Cerebellar nuclear complex (tissue), 1 donor: ENCODE measurements at places on chromosomes 13 and 19.

- DNase-seq: no peak
These were observed 5.4 kb upstream of the TMPRSS9 start for GRCh38 chr19:2354670-2355069.

DNA sequence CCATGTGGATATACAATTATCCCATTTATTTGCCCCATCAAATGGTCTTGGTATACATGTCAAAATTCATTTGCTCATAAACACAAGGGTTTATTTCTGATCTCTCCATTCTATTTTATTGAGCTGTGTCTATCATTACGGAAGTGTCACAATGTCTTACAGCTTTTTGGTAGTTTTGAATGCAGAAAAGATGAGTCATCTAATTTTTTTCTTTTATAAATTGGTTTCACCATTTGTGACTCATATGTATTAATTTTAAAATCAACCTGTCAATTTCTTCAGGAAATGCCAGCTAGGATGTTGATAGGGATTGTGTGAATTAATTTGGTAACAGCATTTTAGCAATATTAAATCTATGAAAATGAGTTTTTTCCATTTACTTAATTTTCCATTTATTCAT lies 2549.4 kb downstream of the PCDH9 start:
- DNase-seq: no peak

DNA sequence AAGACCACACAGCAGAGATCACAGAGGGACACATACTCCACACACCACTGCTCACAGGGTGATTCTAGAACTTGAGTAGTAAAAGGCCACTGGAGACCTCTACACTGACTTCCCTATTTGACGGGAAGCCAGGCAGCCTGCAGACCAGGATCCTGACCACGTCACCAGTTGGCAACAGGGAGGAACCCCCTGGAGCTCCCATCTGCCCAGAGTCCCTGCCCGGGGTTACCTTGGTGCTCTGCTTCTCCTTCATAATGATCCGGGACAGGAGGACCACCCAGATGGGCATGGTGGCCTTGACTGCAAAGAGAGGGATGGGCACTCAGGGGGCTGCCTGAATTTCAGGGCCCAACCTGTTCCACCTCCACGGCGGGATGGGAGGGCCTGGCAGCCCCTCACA lies 932 bp downstream of the SLC35E1 start:
- DNase-seq: no peak

- DNase-seq: no peak
These were observed 387.5 kb downstream of the COG6 start for GRCh38 chr13:40042991-40043390.

DNA sequence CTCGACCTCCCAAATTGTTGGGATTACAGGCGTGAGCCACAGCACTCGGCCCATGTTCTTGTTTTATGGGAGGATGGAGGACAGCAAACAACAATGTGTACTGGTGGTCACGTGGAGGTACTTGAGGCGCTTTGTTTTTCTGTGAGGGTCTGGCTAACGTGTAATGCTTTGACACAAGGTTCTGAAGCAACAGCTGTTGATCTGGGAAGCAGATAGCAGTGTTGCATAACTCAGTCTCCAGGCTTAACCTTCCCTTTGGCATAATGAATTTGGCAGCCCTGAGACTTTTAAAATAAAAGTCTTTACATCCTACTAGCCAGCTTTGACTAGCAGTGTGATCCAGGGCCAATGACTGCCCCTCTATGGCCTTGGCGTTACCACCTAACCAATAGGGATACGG lies 6.9 kb upstream of the ZNF580 start:
- no peak for DNase-seq

DNA sequence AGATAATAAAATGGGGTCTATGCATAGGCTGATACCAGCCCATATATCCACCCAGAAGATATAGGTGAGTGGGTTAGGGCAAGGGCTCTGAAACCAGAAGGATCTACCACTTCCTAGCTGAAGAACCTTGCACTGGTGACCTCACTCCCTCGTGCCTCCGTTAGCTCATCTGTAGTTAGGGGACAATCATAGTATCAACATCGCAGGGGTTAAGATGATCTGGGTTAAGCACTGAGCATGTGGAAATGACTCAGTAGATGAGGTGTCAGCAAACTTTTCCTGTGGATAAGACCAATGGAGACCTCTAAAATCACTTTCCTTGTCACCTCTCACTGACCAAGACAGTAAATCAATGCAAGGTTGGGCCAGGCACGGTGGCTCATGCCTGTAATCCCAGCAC lies 30.5 kb downstream of the TNFSF14 start:
- no peak for DNase-seq

- DNase-seq: no peak
These were observed 3.6 kb downstream of the ADGRE1 start for GRCh38 chr19:6890938-6891337.

DNA sequence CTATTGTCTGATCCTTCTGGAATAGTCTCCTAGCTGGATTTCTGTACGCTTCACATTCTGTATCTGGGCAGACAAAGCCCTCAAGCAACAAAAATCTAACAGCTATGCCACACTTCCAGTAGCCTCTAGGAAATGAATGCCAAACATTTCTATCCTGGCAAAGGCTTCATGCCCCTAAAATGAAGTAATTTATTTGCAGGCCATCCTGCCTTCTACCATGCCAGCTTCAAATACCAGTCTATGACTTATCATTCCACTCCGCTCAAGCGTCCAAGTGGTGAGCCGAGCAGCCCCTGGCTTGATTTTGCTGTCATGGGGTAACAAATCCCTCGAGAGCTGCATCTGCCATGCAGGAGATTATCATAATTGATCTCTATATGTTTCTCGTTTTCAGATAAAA lies 86.9 kb downstream of the LHFPL6 start:
- DNase-seq: peak; percentile 15

- no peak for DNase-seq
These were observed 28.4 kb downstream of the ZNF823 start for GRCh38 chr19:11710313-11710712.

DNA sequence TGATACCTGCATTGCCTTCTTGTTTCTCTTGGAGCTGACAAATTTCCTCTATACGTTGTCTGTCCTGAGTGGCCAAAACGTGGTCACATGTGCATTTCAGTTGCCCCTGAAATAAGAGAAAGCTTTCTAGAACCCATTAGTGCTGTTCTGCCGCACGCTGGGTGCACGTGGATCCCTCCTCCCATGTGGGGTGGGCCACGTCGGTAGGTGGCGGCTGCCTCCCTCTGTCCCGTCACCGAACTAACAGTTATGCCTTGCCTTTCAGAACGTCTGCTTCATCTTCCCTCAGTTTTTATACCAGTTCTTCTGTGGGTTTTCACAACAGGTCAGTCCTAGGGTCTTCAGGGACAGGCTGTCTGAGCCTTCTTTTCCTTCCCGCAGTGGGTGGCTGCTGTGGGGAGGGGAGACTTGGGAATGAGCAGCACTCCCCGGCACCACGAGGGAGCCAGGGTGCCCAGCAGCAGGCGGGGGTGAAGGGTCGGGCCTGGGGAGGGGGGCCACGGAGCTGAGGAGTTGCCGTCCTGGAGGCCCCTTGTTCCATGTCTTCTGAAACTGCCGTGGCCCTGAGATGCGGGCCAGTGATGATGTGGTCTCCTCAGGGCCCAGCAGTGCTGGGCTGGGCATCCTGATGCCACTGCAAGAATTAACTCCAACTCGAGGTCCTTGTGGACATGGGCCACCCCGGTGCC lies 109.7 kb upstream of the MCF2L start:
- no peak for DNase-seq

GRCh38 chr13:94322925-94323763 lies 156.3 kb downstream of the DCT start:
- no peak for DNase-seq

- no peak for DNase-seq
These were observed 122.1 kb downstream of the COG6 start for GRCh38 chr13:39777527-39778061.

DNA sequence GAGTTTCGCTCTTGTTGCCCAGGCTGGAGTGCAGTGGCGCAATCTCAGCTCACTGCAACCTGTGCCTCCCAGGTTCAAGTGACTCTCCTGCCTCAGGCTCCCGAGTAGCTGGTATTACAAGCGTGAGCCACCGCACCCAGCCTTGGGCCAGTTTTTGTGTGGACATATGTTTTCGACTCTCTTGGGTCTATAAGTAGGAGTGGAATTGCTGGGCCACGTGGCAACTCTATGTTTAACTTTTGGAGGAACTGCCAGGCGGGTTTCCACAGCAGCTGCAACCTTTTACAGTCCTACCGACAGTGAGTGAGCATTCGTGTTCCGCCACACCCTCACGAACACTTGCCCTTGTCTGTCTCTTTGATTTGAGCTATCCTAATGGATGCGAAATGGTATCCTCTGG lies 44.9 kb downstream of the BICRA start:
- DNase-seq: no peak

GRCh38 chr19:53076984-53077383 lies 26.2 kb downstream of the ZNF160 start:
- DNase-seq: peak; percentile 42

DNA sequence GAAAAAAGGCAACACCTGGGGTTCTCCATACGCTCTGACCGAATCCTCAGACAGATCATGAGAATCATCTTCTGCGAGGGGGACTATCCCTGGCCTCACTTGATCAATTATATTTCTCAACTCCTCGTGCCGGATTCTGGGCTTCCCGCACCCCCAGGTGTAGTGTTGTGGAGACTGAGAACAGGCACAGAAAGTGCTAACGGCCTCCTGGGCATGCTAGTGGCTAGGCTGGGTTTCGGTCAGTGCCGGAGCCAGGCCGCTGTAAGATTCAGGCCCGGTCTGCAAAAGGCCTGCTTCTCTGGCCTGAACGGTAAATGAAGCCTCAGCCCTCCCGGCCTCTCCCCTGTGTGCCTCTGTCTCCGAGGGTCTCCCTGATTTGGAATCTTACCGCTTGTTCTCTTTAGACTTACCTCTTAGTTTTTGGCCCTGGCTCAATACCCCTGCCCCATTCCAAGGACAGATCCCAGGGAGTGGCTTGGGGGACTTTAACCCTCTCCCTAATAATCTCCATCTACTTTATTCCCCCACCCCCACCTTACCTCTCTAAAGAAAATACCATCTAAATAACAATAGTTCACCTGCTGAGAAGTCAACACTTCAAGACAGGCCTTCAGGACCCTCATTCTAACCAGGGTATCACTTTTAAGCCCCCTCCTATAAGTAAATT lies 79.0 kb upstream of the MEDAG start:
- no peak for DNase-seq

DNA sequence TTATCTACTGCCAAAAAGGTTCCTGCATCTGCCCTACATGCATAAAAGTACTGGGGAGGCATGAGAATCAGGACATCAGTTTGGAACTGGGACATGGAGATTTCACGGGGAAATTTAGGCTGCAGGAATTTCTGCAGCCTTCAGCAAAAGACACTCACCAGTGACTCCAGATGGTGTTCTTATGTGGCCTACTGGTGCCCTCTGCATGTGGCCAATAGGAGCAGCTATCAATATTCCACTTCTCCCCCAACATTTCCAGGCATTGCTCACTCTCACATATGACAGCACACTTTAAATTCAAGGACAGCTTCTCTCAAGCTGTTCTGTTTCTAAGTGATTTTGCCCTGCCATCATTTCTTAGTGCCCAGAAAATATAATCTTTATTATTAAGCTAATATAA lies 570.5 kb upstream of the ARGLU1 start:
- no peak for DNase-seq

DNA sequence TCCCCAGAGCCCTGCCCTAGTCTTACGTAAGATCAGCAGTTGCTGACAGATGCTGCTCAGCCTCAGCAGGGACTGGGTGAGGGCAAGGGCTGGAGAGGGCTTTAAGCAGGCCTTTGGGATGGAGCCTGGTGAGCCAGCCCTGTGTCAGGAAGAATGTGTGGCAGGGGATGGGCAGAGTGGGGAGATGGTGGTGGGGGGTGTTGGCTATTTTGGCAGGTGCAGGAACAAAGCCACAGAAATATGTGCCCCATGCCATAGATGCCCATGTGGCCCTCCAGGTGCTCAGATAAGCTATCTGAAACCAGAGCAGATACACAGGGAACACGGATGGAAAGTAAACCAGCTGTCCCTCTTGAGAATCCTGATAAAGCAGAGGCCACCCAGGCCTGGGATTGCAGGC lies 1325.0 kb downstream of the UQCRFS1 start:
- DNase-seq: no peak

DNA sequence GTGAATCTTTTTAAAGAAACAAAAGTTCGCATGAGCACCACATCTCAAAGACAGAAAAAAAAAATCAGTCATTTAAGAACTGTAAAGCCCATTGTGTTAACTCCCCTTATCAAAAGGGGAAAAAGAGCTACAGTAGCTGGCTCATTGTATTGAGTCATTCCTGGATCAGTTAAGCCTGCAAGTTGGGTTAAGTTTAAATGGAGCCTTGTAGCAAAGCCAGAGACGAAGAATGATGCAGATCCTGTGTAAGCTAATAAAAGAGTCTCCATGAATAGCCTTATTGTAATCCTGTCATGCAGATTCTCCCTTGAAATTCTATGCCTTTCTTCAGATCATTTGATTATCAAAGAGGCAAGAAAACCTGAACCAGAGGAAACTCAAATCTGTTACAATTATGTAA lies 83.8 kb downstream of the CRYL1 start:
- DNase-seq: no peak

- DNase-seq: no peak
These were observed 45.8 kb downstream of the MLLT1 start for GRCh38 chr19:6233827-6234511.

GRCh38 chr13:69199664-69200063 lies 908.0 kb upstream of the ATXN8OS start:
- no peak for DNase-seq

- no peak for DNase-seq
These were observed 87.6 kb downstream of the ARHGEF7 start for GRCh38 chr13:111202745-111203144.
